Renal pelvis (tissue), 12 donors: ENCODE measurements at places on chromosomes 6 and 20. TPM values are rescaled to one million over a fixed set of nuclear protein-coding genes. Genes with fewer than 3 reads are reported as not detected.

The MOG gene
- 0.51 TPM for polyA plus RNA-seq

The SEC23B gene
- polyA plus RNA-seq: 69.9 TPM

The TUBB1 gene
- 3.2 TPM for polyA plus RNA-seq

The DLGAP4 gene
- polyA plus RNA-seq: 68.8 TPM

The MAP3K4 gene
- polyA plus RNA-seq: 55.0 TPM

The SLC35D3 gene
- 0.19 TPM for polyA plus RNA-seq

The FLRT3 gene
- polyA plus RNA-seq: 197 TPM

The PHACTR1 gene
- 17.9 TPM for polyA plus RNA-seq

The APOM gene
- polyA plus RNA-seq: 116 TPM

The OR2B3 gene
- not detected for polyA plus RNA-seq

The PSORS1C1 gene
- 0.36 TPM for polyA plus RNA-seq

The OVOL2 gene
- 1.0 TPM for polyA plus RNA-seq

The PSMA7 gene
- polyA plus RNA-seq: 220 TPM

The RCAN2 gene
- polyA plus RNA-seq: 14.8 TPM

The SLC12A5 gene
- 2.3 TPM for polyA plus RNA-seq

The DEFB123 gene
- not detected for polyA plus RNA-seq

The CGAS gene
- polyA plus RNA-seq: 2.5 TPM

GRCh38 chr20:3720626-3721025 lies 8.2 kb upstream of the SIGLEC1 start:
- DNase-seq: no peak

DNA sequence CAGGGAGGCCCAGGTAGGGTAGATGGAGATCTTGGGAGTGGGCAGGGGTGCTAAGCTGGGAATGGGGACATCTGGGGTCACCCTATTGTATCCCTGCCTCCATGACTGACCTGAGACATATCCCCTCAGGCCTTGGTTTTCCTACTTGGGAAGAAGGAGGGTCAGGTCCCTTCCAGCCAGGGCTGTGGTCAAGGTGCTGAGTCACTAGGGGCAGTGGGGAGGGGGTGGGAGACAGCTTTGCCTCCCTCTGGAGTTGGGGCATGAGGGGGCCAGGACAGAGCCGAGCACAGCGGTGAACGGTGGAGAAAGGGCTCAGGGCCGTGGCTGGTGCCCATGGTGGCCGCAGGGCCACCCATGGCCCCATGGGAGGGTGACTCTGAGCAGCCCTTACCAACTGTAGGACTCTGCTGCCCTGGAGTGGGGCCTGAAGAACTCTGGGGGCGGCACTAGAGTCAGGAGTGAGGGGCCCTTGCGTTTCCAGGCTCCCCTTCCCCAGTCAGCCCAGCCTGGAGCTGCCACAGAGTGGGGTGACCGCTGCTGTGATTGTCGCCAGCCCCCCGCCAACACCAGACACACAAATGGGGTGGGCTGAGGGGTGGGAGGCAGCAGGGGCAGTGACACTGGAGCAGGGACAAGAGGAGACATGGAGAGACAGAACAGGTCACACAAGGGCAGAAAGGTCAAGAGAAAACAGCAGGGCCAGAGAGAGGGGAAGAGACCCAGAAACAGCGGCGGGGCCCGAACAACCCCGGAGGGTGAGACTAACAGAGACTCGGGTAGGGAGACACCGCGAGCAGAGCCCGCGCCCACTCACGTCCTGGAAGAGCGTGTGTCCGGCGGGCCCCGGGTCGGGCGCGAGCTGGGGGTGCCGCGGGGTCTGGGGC lies 576 bp downstream of the NECAB3 start:
- DNase-seq: no peak

DNA sequence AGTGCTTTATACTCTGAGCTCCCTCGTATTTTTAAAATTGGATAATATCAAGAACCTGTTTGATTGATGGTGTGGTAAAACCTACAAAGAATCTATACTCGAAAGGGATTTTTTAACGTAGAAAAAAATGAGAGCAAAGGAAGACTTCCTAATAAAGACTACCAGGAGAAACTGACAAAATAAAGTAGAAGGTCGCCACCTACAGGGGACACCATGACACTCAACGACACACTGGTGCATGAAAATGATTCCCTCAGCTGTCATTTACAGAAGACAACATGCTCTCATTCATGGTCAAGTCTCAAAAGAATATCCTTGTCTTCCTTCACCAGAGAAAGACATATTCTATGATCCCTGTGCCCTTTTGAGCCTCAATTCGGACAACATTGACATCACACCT lies 10.1 kb upstream of the NHSL1 start:
- DNase-seq: no peak

GRCh38 chr6:44470115-44470464 lies 82.6 kb downstream of the CDC5L start:
- no peak for DNase-seq

- no peak for DNase-seq
Observed at GRCh38 chr6:135474362-135474761, 23.2 kb downstream of the AHI1 start.

DNA sequence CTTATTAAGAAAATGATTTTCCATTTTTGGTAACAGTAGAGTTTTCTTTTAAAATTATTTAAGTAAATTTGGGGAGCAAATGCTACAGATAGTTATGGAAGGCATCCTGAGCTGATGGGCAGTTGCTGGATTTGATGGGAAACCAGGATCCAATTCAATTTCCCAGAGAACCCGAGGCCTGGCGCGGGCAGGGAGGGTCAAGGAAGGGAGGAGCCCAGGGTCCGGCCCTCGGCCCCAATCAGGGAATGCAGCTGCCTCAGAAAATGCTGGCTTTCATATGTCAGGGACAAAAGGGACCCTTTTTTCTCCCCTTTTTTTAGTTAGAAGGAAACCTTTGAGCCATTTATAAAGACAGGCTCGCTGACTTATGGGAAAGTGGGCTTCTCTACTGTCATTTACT lies 42.1 kb downstream of the CTCFL start:
- no peak for DNase-seq

DNA sequence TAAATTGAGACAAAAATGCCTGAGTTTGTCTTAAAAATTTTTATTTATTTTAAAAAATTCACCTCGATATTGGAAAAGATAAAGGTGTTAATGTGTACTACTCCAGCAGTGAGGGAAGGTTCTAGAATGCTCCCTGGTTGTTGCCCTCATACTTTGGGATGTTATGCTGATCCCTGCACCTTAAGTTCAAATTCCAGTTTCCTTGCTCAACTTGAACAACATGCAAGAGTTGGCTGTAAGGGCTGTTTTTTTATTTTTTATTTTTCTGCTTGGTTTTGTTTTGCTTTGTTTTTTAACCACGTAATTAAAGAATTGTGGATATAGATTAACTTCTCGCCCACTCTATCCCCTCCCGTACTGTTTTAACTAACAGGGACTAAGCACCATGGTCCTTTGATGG lies 158.7 kb upstream of the CITED2 start:
- no peak for DNase-seq

GRCh38 chr6:25165177-25165576 lies 114.0 kb upstream of the CARMIL1 start:
- DNase-seq: no peak

DNA sequence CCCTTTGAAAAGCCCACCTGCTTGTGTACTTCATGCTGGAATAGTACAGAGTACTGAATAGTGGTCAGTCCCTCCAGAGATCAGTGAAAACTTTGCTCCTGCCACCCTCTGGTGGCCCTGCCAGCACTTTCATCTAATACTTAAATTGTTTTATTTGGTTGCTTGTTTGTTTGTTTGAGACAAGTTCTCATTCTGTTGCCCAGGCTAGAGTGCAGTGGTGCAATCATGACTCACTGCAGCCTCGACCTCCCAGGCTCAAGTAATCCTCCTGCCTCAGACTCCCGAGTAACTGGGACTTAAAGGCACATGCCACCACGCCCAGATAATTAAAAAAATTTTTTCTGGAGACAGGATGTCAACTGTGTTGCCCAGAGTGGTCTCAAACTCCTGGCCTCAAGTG lies 9.1 kb downstream of the FAM83D start:
- DNase-seq: no peak

- DNase-seq: no peak
Observed at GRCh38 chr20:49287555-49288249, 9.8 kb upstream of the ZNFX1 start.

GRCh38 chr6:149907317-149907716 lies 9.4 kb upstream of the RAET1E start:
- no peak for DNase-seq

GRCh38 chr20:54364365-54364764 lies 111.0 kb upstream of the DOK5 start:
- no peak for DNase-seq

DNA sequence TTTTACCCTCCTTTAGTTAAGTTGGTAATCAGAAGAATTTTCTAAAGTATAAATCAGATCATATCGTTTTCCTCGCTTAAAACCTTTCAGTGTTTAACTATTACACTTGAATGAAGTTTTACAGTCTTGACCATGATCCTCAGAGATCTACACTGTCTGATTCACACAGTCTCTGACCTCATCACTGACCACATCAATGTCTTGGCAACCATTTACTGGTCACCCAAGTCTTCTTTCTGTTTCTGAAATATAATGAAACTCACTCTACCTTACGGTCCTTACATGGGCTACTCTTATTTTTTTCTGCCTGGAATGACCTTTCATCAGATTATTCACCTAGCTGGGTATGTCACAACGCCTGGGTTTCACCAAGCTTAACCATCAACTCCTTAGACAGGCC lies 71.4 kb downstream of the ADGB start:
- DNase-seq: no peak

DNA sequence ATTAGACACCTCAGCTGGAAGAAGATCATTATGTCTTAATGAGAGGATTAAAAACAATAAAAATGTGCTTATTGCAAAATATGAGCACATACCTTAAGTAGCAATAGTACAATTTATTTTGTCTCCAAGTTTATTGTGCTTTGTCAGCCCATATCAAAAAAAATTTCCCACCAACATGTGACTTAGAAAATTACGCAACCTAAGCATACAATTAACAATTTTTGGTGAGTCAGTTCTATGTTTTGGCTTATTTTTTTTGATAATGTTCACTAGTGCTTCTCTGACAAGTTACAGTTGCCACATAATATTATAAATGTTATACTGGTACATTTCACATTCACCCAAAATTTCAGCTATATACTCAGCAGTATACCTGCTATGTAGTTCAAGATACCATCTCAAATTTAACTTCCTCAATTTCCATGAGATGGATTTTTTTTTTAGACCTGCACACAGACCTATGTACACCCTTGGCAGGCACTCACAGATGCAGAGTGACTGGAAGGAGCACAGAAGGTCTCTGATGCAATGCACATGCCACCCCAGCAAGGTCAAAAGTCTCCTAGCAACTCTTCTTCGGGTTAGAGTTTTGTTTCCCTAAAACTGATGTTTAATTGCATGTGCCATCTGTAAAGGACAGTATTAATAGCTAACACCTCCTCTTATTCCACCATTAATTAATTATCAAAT lies 112.4 kb downstream of the PRKN start:
- no peak for DNase-seq

DNA sequence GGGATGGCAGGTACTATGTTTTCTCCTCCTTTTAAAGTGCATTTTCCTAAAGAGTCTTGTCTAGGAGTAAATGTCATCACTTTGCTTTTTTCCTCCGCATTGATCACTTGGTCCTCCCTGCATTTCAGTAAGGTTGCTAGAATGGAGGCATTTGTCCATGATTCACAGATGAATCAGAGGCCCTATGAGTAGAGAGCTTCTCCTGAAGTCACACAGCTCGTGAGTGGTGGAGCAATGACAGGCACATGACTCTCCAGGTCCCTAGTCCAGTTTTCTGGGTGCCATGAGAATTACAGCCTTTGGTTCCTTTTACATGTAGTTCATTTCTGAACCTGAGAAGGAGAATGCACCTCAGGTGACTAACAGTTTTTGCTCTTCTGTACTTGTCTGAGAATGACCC lies 50.5 kb downstream of the HLA-A start:
- DNase-seq: no peak

DNA sequence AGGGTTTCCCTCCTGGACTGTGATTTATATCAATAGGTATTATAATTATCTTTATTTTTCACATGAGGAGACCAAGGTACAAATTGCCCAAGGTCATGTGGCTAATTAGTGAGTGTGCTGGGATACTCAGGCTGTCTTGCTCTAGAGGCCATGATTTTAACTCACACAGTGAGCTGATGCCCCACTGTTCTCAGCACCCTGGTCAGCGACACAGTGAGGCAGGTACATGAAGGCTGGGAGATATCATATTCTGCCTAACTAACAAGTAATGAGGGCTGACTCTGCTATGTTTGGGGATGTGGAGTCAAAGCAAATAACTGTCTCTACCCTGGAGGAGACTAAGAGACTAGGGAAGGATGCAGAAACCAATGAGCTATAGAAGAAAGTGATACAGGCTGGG lies 501.1 kb downstream of the PTPRT start:
- DNase-seq: peak; percentile 46

DNA sequence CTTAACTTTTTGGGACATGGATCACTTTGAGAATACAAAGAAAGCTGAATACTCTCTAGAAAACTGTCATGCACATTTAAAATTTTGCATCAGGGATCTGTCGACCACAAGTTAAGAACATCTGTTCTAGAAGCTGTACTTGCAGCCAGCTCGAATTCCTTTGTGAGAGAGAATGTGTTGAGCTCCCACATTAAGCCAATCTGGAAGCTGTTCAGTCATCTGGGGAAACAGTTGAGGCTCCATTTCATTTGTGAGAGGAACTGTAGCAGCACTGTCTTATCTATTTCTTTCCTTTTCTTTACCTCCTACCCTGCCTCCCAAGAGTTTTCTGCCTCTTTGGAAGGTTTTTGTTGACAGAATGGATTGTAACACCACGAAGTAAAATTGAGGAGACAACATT lies 50.8 kb downstream of the KAT14 start:
- no peak for DNase-seq

DNA sequence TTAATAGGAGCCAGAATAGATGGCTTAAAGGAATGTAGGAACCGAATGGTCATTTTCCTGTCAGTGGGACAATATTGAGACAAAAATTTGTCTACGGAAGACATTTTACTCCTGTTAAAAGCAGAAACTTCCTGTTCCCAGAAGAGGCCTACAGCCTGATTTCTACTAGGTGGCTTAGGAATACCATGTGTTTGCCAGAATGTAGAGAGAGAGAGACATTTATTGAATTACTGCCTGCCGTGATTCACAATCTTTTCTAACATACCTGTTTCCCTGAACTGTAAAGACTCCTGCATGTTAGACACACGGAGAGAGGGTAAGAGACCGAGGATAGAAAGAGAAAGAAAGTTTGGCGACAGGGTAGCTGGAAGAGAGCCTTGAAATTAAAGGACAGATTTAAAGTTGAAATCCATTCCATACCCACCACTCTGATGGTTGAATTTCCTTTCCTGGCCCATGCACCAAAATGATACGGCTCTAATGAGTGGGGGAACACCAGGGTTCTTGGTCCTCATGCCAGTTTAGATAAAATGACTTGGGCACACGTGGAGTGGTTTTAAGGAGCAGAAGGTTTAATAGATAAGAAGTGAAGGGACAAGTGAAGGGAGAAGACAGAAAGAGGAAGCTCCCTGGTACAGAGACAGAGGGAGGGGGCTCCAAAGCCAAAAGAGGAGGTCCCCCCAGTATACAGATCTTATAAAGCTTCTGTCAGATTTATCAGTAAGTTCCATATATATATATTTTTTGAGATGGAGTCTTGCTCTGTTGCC lies 22.5 kb downstream of the NCOA3 start:
- no peak for DNase-seq
